ENCODE measurements at places on chromosomes 1 and 21. TPM values are rescaled to one million over a fixed set of nuclear protein-coding genes. Genes with fewer than 3 reads are reported as not detected.

The PSMD4 gene
- 289 TPM for total RNA-seq

The PUM1 gene
- 71.9 TPM for total RNA-seq

The PTAFR gene
- total RNA-seq = under 0.01 TPM

The RAP1GAP gene
- under 0.01 TPM for total RNA-seq

The KLF17 gene
- 0.28 TPM for total RNA-seq

The CLDN8 gene
- total RNA-seq = not detected

The SIM2 gene
- total RNA-seq = 1.9 TPM

The SFN gene
- 0.18 TPM for total RNA-seq

The ST7L gene
- total RNA-seq = 14.7 TPM

The PCNT gene
- total RNA-seq = 14.2 TPM

The MOB3C gene
- total RNA-seq = 7.3 TPM

GRCh38 chr1:210940081-210940617, 193.8 kb downstream of the KCNH1 start:
- no peak for DNase-seq

GRCh38 chr1:231139125-231139649, 22.7 kb upstream of the TRIM67 start:
- DNase-seq = peak; percentile 58

- DNase-seq = no peak
Observed at GRCh38 chr1:159162516-159163265, 8.7 kb upstream of the CADM3 start.

- DNase-seq = no peak
Observed at GRCh38 chr1:8976896-8977450, 31.3 kb downstream of the CA6 start.

GRCh38 chr1:42961312-42962091, 2.8 kb upstream of the SLC2A1 start:
- DNase-seq = peak; percentile 90

DNA sequence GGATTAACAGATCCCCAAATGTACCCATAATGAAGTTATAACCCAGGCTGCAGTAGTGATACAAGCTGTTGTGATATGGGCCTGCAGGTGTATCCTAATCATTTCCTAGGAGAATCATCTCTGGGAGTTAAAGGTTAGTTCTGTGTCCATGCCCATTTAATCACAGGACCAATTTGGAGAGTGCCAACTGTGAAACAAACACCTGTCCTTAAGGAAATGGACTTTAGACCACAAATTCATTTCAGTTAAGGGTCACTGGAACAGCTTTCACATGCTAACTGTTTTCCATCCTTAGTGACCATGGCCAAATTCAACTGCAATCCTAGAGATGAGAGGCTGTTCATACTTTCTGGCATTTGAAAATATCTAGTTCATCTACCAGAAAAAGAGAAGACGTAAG, 160.9 kb downstream of the GPATCH2 start:
- no peak for DNase-seq

DNA sequence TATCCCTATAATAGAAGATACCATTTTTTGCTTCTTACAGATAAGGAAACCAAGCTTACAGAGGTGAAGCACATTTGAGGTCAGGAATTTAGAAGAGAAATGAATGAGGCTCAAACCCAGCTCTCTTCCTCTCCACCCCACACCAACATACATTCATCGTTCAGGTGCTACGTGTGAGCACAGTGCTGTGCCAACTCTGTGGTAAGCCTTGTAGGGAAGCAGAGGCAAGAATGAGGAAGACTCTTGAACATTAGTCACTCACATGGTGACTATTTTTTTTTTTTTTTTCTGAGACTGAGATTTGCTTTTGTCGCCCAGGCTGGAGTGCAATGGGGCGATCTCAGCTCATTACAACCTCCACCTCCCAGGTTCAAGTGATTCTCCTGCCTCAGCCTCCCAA, 314.0 kb downstream of the NTNG1 start:
- DNase-seq = no peak

GRCh38 chr1:115140442-115141144, 51.3 kb upstream of the TSPAN2 start:
- DNase-seq = no peak

DNA sequence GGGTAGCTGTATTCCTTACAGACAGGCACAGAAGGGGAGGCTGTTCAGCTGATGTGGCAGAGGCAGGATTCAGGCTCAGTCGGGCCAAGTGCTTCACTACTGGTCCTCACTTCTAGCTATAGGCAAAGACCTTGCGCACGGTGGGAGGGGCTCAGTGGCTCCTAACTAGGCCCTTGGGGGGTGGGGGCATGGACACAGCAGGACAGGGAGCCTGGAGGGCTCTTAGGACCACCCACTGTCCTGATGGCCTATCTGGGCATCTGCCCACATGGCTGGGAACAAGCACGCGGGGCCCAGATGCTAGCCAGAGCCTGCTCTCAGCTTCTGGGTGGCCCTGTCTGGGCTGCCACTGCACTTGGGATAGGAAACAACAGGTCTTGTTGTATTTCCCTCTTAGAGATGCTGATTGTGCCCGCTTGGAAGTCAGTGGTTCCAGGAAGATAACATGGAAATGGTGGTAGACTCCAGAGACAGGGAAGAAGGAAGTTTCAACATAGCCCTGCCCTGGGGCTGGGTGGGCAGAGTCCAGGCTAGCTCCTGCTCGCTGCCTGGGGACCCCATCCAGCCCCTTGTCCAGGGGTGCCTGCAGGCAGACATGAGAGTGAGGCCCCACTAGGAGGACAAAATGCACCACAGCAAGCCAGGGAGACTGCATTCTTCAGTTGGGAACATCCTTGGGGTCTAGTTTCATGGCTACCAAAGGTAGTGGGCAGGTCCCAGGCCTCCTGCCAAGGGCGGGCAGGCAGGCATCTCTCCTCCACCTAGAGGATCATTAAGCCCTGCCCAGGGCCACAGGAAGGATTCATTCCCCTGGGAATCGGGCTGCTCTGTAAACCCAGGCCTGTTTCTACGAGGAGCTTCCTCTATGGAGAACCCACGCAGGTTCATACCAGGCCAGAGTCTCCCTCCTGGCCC, 102.5 kb downstream of the BCAR3 start:
- DNase-seq = no peak

DNA sequence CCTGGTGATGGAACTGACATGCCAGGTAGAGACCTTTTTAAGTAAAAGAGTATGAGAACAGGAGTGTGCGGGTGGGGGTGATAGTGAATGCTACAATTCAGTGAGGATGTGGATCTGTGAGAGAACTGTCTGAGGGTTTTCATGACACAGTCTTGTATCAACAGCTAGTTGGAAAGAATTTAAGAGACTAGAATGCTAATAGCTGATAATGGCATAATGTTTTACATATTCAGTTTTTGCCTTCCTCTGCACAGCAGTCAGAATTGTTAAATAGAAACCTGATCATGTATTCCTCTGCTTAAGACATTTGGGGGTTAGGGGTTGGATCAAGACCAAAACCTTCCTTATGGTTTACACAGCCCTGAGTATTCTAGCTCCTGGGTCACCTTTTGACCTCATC, 152.8 kb upstream of the ZRANB2 start:
- peak; percentile 18 for DNase-seq

- peak; percentile 31 for DNase-seq
Observed at GRCh38 chr1:160416369-160416768, 16.0 kb downstream of the VANGL2 start.

GRCh38 chr1:222583079-222583478, 6.7 kb downstream of the TAF1A start:
- DNase-seq = no peak

DNA sequence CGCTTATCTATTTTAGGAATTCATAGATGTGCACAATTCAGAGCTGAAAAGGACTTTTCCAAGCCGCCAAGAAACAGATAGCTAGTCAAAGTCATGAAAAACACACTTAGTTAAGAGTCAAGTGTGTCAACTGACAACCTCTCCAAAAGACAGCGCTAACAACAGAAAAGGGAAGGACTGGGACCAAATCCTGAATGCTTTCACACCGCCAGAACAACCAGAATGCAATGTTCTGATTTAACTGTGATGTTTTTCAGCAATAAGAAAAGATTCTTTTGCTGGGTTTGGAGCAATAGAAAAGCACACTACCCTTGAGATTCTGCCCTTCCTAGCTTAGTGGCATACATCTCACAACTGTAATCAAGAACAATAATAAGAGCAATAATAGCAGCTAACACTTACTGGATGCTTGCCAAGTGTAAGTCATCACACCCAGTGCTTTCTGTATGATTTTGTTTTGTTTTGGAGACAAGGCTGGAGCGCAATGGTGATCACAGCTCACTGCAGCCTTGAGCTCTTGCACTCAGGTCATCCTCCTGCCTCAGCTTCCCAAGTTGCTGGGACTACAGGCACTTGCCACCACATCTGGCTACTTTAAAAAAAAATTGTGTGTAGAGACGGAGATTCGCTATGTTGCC, 33.9 kb upstream of the SDC3 start:
- no peak for DNase-seq

- DNase-seq = no peak
Observed at GRCh38 chr1:219050086-219050821, 123.4 kb upstream of the LYPLAL1 start.

GRCh38 chr21:32455548-32455947, 43.0 kb downstream of the EVA1C start:
- DNase-seq = no peak

- no peak for DNase-seq
Observed at GRCh38 chr1:84846387-84846786, 46.6 kb downstream of the LPAR3 start.

DNA sequence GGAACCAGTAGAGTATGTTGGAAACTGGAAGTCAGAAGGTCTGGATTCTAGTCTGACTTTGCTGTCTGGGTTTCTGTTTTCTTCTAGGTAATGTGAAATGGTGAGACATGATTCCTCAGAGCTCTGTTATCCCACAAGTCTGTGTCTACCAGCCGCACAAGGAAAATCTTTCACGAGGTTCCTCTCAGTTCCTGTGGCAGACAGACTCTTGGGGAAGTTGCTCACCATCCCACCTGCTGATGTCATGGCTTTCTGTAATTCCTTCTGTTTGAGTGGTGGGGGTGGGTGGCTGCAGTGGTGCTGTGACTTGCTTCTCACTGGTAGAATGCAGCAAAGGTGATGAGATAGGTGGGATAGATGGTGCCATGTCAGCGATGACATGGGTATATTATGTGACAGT, 17.1 kb upstream of the SCMH1 start:
- no peak for DNase-seq

DNA sequence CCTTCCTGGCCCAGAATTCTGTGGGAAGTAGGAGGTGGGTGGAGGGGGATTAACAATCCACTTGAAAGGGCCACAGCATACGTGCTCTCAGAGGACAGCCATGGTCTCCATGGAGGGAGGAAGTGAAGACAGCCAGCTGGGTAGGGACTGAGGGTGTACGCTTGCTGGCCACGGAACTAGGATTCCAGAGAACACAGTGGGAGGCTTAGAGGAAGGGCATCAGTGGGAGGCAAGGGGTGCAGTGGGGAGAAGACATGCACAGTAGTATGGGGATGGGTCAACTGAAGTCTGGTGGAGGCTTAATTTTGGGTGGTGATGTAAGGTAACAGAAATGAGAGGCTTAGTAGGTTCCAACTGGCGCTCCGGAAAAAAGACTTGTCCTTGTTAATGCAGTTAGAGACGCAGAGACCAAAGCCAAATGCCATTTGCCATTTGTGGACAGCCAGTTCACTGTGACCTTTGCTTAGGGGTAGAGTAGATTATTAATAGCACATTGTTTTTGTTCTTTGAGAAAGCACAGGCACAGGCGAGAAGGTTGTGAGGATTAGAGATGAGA, 103.0 kb downstream of the ZSCAN20 start:
- no peak for DNase-seq

DNA sequence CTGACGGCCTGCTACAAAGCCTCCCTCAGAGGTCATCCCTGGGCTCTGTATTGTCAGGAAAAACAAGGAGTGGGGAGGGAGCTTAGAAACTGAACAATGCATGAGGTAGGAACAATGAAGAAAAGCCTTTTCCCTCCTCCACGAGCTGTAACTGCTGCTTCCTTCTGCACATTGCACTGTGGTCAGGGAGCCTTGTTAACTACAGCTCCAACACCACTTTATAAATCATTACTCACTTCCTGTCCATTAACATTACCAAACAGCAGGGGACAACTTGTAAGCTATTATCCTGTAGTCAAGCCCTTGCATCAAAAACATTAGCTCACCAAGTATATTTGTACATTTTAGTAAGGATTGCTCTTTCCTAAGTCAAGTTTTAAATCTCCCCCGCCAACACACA, 336.0 kb upstream of the NR5A2 start:
- DNase-seq = peak; percentile 82

DNA sequence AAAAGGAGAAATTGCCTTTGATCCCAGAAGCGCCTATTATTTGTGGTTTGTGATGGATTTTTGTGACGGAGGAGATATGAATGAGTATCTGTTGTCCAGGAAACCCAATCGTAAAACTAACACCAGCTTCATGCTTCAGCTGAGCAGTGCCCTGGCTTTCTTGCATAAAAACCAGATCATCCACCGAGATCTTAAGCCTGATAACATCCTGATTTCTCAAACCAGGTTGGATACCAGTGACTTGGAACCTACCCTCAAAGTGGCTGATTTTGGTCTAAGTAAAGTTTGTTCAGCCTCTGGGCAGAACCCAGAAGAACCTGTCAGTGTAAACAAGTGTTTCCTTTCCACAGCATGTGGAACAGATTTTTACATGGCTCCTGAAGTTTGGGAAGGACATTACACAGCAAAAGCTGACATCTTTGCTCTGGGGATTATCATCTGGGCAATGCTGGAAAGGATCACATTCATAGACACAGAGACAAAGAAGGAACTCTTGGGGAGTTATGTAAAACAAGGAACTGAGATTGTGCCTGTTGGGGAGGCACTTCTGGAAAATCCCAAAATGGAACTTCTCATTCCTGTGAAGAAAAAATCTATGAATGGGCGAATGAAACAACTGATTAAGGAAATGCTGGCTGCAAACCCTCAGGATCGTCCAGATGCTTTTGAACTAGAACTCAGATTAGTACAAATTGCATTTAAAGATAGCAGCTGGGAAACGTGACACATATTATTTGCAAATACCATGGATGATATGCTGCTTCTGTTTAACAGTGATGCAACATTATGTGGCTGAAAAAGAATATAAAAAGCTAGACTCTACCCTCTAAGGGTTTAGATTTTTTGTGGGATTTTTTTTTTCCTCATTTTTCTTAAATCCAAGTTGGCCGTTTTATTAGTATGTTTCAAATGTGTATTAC, 10.5 kb downstream of the PDIK1L start:
- DNase-seq = no peak

DNA sequence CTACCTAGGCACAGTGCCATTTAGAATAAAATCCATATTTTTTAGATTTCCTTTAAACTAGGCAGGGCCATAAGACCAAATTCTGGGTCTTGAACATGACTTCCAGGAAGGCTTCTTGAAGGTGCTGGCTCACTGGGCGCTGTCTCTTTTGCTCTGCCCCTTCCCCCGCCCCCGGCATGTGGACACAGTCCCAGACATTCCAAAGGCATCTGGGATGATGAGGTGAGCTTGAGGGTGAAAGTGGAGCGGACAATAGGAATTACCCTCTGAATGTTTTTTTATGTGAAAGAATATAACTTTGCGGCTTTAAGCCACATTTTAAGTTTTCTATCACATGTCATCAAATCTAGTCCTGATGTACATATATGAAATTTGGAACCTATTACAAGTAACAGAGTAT, 29.4 kb downstream of the RWDD3 start:
- DNase-seq = no peak
